ENCODE measurements at places on chromosomes 11 and 22.

- peak; percentile 68 for DNase-seq
Observed at GRCh38 chr11:46390331-46391171, 1.0 kb downstream of the CHRM4 start.

- no peak for DNase-seq
Observed at GRCh38 chr22:45585437-45585755, 82.7 kb downstream of the FBLN1 start.

GRCh38 chr11:134034496-134035381 is 34.1 kb upstream of the JAM3 start:
- peak; percentile 22 for DNase-seq

GRCh38 chr11:64170419-64170818 is 4.5 kb upstream of the MACROD1 start:
- DNase-seq: no peak

DNA sequence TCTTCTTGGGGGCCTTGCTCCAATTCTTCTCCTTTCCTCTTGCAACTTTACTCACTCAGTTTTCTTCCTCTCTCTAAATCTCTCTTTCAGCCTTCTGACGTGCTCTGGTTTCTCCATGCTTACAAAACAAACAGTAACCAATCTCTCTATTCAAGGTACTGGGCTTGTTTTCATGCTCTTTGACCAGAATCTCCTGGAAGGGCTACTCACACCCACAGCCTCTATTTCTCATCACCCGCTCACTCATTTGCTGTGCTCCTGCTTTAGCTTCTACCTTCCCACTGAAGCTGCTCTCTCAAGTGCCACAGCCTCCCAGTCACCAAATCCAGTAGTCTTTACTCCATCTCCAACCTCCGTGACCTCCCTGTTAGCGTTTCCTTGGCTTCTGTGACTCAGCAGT is 60.4 kb downstream of the SERGEF start:
- no peak for DNase-seq

GRCh38 chr11:2923446-2924375 is 5.5 kb downstream of the PHLDA2 start:
- no peak for DNase-seq

DNA sequence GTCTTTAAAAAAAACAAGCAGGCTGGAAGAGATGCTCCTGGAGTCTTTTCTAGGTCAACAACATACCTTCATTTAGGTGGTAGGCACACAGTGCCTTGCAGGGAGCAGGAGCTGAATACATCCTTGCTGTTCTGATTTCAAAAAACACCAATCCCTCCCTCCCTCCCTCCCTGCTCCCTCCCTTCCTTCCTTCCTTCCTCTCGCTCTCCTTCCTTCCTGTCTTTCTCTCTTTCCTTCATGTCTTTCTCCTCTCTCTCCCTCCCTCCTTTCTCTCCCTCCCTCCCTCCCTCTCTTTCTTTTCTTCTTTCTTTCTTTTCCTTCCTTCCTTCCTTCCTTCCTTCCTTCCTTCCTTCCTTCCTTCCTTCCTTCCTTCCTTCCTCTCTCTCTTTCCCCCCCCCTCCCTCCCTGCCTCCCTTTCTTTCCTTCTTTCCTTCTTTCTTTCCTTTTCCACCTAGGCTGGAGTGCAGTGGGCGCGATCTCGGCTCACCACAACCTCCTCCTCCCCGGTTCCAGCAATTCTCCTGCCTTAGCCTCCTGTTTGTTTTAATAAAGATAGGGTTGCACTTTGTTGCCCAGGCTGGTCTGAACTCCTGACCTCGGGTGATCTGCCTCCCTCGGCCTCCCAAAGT is 245.1 kb downstream of the MIAT start:
- DNase-seq: no peak

GRCh38 chr11:65773784-65774411 is 6.9 kb downstream of the AP5B1 start:
- DNase-seq: no peak

- no peak for DNase-seq
Observed at GRCh38 chr11:125055107-125055715, 7.9 kb upstream of the SLC37A2 start.

DNA sequence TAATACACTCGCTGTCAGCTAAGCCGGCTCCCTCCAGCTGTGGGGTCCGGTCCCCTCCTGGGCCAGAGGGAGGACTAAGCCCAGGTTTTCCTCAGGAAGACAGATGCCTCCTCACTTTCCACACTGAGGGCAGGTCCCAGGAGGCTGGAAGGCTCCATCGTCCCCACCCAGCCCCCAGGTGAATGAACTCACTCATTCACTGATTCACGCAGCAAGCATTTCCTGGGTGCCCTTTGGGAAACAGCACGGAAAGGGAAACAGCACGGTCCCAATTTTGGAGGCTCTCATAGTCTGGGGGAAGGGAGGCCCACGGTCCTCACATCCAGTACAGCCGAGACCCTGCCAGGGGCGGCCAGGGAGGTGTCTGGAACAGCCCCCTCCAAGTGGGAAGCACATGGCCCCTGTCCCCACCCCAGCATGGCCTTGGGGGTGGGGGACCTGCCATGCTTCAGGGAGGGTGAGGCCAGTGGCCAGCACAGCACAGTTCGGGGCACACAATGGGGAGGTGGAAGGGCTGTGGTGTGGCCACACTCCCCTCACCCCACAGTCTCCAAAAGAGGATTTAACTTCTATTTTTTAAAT is 9.3 kb upstream of the TH start:
- peak; percentile 90 for DNase-seq

DNA sequence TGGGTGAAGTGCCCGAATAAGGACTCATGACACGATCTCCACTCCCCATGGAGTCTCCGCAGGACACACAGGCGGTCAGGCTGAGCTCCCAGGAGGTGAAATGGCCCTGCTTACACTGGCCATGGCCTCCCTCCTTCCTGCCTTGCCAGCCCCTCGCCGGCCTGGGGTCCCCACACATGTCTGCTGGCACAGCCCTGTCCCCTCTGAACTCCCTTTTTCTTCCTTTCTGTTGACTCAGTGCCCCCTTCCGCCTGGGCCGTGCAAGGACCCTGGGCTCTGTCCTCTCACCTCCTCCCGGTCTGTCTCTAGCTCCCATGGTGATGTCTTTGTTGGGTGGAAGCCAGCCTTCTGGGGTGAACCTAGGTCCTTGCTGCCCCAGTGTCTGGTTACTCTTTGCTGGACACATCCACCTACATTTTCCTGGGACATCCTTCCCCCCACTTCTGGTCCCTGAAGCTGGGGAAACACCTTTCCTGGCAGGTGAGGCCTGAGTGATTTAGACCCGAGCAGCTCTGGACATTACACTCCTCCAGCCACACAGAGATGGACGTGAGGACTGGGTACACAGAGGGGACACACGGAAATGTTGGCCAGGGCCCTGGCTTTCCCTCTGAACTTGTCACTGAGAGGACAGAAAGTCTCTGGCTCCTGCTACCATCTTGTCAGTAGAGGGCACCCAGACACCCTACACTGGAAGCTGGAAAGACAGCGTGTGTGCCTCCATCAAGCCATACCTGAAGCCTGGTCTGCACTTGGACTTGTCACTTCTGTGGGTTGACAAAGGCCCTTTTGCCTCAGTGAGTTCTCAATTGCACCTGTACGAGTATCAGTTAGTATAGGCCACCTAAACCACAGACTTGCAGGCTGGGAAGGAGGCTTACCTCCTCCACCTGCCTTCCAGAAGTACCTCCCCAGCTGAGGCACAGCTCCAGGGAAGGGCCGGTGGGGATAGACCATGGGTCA is 864.3 kb downstream of the TBC1D22A start:
- no peak for DNase-seq

GRCh38 chr11:110303414-110303826 is 7.0 kb upstream of the RDX start:
- no peak for DNase-seq

DNA sequence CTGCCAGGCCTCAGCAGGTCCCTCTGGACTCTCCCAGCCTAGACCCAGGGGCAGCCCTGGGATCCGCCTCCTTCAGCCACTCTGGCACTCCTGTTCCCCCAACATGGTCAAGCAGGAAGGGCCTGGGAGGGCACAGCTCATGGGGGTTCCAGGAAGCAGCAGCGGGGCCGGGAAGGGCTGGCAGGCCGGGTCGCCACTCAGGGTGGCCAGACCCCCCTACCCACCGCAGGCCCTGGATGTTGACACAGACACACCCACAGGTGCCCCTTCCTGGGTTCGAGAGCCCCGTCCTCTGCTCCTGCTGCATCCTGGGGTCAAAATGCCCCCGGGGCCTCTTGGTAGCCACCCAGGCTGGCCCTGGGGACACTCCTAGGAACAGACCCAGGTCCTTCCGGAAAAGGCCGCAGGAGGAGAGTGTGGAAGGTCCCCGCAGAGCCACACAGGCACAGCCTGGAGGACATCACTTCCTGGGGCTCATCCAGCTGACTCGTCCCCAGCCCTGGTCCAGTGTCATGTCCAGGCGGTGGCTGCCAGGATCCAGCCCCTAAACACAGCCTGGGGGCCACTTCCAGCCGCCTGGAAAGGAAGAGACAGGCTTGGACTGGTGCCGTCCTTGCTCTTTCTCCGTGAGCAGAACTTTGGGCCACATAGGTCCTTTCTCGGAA is 6.8 kb upstream of the PIM3 start:
- DNase-seq: no peak

DNA sequence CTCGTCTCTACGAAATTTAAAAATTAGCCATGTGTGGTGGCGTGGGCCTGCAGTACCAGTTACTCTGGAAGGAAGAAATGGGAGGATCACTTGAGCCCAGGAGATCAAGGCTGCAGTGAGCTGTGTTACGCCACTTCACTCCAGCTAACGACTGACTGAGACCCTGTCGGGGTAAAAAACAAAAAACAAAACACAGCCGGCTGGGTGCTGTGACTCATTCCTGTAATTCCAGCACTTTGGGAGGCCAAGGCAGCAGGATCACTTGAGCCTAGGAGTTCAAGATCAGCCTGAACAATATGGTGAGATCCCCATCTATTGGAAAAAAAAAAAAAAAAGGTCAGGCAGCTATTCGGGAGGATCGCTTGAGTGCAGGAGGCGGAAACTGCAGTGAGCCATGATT is 2.4 kb downstream of the PAFAH1B2 start:
- DNase-seq: no peak

DNA sequence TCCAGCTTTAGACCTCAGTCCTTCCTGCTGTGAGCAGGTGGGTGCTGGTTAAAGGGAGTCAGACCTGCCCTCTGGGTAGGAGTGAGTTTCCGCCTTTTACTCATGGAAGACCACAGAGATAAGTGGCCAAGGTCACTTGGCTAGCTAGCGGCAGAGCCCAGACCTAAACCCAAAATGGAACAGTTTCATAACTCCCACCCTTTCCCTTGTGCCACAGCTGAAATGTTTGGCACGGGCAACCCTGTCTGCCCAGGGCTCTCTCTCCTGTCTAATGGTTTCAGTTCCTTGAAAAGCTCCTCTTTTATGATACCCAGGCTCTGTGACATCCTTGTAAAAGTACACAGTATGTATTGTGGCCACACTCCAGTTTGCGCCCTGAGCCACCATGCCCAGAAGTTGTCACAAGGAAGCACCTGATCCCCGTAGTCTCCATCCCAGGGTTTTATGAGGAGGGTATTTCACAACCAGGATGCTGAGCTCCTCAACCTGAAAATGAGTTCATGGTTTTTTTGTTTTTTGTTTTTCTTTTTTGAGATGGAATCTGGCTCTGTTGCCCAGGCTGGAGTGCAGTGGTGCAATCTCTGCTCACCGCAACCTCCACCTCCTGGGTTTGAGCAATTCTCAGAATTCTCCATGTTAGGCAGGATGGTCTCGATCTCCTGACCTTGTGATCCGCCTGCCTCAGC is 5.1 kb downstream of the MB start:
- DNase-seq: no peak

GRCh38 chr11:69744435-69744834 is 30.7 kb downstream of the FGF4 start:
- DNase-seq: peak; percentile 35

GRCh38 chr22:27501191-27501936 is 300.2 kb downstream of the MN1 start:
- no peak for DNase-seq

DNA sequence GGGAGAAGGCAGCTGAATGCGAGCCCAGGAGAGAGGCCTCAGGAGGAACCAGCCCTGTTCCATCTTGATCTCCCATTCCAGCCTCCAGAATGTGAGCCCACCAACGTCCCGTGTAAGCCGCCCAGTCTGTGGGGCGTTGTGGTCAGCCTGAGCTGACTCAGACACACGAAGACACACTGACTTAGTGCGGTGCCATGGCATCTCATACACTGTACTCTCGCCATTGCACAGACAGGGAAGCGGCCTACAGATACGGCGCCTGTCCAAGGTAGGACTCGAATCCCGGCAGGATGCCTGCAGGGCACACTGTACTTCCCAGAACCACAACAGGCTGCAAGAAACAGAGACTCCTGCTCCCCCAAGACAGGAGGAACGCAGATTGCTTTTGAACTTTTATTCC is 179.6 kb downstream of the CTTN start:
- DNase-seq: no peak

- DNase-seq: peak; percentile 67
Observed at GRCh38 chr22:40024201-40025061, 29.7 kb downstream of the FAM83F start.

- no peak for DNase-seq
Observed at GRCh38 chr11:86571273-86571948, 101.0 kb downstream of the ME3 start.

GRCh38 chr22:37161443-37161842 is 11.7 kb upstream of the IL2RB start:
- no peak for DNase-seq

DNA sequence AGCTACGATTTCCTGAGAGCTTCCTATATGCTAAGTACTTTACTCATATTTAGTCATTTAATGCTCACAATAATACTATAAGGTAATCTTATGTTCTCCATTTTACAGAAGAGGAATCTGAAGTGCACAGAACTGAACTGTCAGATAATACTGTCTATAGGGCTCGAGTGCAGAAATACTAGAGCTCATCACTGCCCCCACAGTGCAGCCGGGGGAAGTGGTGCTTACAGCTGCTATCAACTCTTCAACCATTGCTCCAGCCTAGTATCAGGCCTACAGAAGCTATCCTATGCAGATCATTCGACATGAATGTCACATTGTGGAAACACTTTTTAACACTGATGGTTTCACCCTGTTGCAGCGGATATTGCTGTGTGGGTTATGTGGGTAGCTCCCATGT is 929.9 kb downstream of the NTM start:
- no peak for DNase-seq

GRCh38 chr11:9953994-9954626 is 290.2 kb downstream of the SWAP70 start:
- no peak for DNase-seq

DNA sequence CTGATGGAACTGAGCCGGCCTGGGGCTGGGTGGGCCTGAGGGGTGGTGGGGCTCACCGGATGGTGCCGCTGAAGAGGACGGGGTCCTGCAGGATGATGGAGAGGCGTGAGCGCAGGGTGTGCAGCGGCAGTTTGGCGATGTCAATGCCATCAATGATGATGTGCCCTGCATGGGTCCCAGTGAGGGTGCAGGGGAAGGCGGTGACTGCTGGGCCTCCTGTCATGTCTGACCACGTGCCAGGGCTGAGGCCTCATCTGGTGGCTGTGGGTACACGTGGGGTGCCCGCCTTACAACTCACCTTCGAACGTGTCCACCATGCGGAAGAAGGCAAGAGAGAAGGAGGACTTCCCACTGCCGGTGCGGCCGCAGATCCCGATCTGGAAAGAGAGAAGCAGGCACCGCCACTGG is 7.1 kb upstream of the KCNJ11 start:
- no peak for DNase-seq

Data from H54 (cell line).